ENCODE measurements at places on chromosomes 3 and 15. TPM values are rescaled to one million over a fixed set of nuclear protein-coding genes. Genes with fewer than 3 reads are reported as not detected.

DNA sequence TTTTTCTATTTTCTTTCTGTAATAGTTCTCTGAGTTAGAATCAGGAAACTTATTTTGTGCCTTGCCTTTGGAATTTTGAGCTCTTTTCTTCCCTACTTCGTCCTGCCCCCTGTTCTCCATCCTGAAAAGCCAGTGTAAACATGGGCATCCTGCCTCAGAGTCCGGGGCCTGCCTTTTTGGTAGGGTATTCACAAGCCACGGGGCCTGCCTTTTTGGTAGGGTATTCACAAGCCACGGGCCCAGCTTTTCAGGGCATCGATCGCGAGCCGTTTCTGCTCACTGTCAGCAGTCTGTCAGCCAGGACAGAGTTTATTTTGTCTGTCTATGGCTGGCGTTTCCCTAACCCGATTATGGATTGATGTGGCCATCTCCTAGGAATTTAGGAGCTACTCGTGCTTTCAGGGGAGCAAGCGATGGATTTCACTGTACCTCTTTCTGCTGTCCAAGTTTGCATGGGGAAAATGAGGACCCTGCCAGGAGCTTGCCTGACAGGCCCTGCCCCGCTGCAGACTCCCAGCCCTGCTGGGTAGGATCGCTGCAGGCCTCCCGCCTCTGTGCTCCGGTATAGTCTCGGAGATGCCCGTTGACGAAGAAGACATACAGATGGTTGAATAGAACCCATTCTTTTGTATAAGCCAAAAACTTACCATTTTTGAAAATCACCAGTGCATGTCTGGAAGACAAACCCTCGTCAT lies 12.8 kb downstream of the SYNM start:
- DNase-seq: peak; percentile 28
- H3K36me3 ChIP-seq: no peaks in the 10 kb centered on the region
- no peak overlapping the region for H3K4me3 ChIP-seq
- no peak overlapping the region for H3K27ac ChIP-seq
- H3K27me3 ChIP-seq: no peaks in the 10 kb centered on the region

LXN gene
- total RNA-seq: 18.8 TPM

MESP2 gene
- total RNA-seq: not detected

DNA sequence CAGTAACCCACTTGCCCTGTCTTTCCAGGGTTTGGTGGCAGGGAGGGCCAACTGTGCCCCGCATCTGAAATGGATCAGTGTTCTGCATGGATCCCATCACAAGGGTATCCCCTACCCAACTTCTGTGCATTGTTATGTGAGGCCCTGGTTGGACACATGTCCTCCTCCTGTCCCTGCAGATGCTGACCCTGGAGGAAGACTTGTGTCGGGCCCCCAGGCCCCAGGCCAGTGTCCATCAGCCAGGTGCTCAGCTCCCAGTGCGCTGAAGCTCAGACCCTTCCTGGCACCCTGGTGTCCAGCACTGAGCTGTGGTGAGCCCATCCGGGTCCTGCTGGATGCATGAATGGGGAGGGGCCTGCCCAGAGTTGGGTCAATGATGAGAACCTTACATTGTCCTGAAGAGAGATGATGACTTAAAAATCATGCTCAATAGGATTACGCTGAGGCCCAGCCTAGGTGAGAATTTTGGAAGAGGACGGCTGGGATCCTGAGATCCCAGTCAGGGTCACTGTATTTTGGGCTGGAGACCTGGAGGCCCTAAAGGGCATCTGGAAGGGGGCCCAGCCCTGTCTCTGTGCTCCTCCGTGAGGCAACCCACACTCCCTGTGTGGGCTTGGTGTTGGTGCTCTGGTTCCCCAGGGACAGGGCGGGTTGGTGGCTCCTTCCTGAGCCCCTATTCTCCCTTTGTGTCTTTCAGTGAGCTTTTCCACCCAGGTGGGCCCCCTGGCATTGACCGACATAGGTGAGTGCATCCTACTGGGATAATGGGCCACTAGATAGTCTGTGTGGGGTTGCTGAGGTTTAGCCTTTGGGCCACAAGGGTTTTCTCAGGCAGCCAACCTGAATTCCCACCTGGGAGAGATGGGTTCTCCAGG lies 199.1 kb downstream of the UBE3A start:
- H3K4me1 ChIP-seq: no peaks in the 10 kb centered on the region
- H3K27ac ChIP-seq: no peak overlapping the region
- H3K27me3 ChIP-seq: no peaks in the 10 kb centered on the region
- H3K36me3 ChIP-seq: no peaks in the 10 kb centered on the region
- peak; percentile 32 for DNase-seq

- H3K27me3 ChIP-seq: no peaks in the 10 kb centered on the region
- H3K36me3 ChIP-seq: no peaks in the 10 kb centered on the region
- no peak for DNase-seq
- H3K4me3 ChIP-seq: no peak overlapping the region
- H3K4me1 ChIP-seq: no peaks in the 10 kb centered on the region
Measured at GRCh38 chr3:152638214-152638613, 196.7 kb upstream of the P2RY1 start.

- no peaks in the 10 kb centered on the region for H3K4me1 ChIP-seq
- DNase-seq: no peak
- no peak overlapping the region for H3K27ac ChIP-seq
Measured at GRCh38 chr15:61654918-61655317, 405.3 kb downstream of the VPS13C start.
